ENCODE measurements at places on chromosomes 3 and 15.

DNA sequence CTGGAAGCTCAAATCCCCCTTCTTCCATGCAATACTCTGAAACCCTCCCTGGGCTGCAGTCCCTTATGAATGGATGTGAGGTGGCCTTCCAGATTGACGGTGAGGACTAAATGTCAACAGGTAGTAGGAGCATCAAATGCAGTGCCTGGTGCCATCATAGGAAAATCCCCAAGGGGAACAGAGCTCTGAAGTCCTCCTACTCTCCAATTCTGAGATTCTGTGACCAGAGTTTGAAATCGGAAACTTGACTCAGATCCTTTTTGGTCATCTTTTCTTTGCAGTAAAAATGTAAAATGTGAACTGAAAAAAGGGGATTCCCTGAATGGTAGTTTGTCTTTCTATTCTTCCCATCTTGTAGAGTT is 68.8 kb upstream of the TJP1 start:
- DNase-seq: no peak

DNA sequence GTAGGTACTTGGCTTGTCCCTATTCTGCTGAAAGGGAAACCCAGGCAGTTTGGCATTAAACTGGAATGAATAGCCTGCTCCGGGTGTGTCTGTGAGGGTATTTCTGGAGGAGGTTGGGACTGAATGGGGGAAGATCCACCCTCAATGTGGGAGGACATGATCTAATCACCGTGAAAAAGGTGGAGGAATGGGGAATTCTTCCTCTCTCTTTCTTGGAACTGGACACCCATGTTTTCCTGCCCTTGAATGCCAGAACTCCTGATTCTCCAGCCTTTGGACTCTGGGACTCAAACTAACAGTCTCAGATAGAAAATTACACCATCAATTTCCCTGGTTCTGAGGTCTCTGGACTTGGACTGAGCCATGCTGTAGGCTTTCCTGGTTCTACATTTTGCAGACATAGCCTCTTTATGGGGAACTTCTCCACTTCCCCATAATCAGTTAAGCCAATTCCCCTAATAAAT is 391.7 kb downstream of the EDEM1 start:
- DNase-seq: no peak

DNA sequence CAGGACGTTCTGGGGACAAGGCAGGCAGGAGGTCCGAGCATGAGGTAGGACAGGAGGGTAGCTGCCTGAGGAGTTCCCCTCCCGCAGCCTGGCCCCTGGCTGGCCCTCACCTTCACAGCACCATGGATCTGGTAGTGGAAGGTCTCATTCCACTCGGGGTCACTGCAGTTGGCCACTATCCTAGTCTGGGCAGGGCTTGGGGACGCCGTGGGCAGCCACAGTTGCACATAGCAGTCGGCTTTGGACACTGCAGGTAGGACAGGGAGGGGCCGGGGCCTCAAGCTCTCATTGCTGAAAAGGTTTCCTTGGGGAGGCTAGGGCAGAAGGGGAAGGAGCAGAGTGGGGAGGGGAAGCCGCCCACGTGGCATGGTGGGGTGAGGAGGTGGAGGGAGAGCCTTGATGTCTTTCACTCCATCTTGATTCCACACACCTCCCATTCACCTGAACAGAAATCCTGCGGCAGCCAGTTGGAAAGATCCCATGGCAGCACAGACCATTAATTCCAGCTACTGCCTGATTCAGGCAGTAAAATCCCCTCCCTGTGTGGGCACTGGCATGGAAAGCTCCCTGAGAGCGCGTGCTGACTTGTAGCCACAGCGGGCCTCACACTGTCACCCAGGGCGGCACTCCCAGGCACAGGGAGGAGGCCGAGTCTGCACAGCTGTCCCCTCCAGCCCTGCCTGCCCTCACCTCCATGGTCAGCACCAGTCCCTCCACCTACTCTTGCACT is 2.1 kb downstream of the PLA2G4F start:
- DNase-seq: no peak

- peak; percentile 10 for DNase-seq
Measured at GRCh38 chr3:122680475-122681283, at the start of gene PARP14. Gene PARP14 (plus strand): TSS chr3:122680839. CDS start chr3:122680884, 45 bp downstream.

- no peak for DNase-seq
Measured at GRCh38 chr3:187954516-187954872, 199.5 kb upstream of the LPP start.

GRCh38 chr3:186368176-186368575 is 6.1 kb upstream of the DGKG start:
- DNase-seq: no peak

DNA sequence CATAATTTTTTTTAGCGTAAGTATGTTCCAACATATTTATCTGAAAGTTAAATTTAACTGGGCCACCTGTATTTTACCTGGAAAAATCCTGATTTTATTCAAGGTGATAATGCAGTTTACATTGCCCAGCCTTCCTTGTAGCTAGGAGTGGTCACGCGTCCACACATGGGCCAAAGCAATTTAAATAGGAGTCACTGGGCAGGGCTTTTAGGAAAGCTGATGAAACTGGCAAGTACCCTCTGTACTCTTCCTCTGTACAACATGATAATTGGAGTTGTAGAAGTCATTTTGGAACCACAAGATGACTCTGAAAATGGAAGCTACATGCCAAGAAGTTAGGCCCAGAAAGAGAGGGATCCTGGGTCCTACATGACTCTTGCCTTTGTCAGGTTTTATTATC is 9.5 kb downstream of the BTD start:
- no peak for DNase-seq

DNA sequence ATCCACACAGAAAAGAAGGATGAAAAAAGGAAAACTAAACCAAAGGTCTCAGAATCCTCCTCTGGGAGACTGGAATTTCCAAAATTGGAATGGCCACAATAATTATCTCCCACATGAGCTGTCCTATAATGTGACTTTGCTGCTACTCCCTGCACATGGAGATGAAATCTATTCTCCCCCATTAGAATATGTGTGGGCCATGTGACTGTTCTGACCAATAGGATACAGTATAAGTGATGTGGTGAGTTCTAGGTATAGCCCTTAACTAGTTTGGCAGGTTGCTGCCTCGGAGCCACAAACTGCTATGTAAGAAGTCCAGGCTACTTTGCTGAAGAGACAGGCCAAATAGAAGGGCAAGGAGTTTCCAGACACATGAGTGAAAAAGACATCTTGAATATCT is 5.2 kb downstream of the TRIM59 start:
- DNase-seq: no peak

GRCh38 chr3:107313711-107314110 is 63.5 kb upstream of the CCDC54 start:
- no peak for DNase-seq

DNA sequence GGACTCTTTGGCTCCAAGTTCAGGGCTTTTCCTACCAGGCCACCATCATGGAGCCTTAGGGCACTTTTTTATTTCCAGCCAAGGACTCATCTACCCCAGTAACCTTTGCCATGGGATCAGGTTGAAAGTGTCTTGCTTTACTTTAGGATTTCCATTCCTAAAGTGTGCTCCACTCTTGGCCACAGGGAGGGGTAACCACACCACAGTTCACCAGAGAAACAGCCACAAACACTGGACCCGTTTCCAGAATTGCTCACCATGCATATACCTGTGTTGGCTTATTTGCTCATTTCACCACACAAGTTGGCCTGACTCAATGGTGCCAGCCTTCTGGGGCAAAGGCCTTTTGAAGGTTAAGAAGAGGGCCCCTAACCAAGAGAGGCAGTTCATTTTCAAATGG is 70.6 kb upstream of the RAD18 start:
- DNase-seq: no peak

All from NCI-H187 (cell line).